Transverse colon (tissue), 4 donors: ENCODE measurements at places on chromosomes 11 and 22. TPM values are rescaled to one million over a fixed set of nuclear protein-coding genes. Genes with fewer than 3 reads are reported as not detected.
A peak's percentile ranks its signal among the peaks of the same experiment; 100 is the strongest.

DNA sequence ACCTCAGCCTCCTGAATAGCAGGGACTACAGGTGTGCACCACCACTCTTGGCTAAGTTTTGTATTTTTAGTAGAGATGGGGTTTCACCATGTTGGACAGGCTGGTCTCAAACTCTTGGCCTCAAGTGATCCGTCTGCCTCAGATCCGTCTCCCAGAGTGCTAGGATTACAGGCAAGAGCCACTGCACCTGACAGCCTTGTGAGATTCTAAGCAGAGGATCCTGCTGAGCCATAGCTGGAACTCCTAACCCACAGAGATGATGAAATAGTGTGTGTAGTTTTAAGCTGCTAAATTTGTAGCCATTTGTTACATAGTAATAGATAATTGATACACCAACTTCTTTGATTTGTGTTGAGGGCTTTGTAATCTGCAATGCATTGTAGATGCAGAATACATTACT is 51.1 kb downstream of the CLMP start:
- H3K27me3 ChIP-seq: no peaks in the 10 kb centered on the region
- peaks cover 5% of the 10 kb centered on the region for H3K4me1 ChIP-seq
- no peak overlapping the region for H3K4me3 ChIP-seq

- H3K4me3 ChIP-seq: no peak overlapping the region
- no peaks in the 10 kb centered on the region for H3K27me3 ChIP-seq
Observed at GRCh38 chr11:95605271-95605940, 184.2 kb downstream of the FAM76B start.

GRCh38 chr11:105609832-105610781 is at the start of gene GRIA4:
Gene GRIA4, plus strand, starts transcription at chr11:105610073. Its CDS starts 925 bp downstream, at chr11:105610998.
- H3K27me3 ChIP-seq: peaks cover 39% of the 10 kb centered on the region
- peaks cover 19% of the 10 kb centered on the region for H3K4me1 ChIP-seq
- peak within 1 kb of the TSS; percentile 7 for H3K4me3 ChIP-seq
- DNase-seq: no peak
- H3K27ac ChIP-seq: peak within 1 kb of the TSS; percentile 40
- no peaks in the 10 kb centered on the region for H3K36me3 ChIP-seq

P2RX3 gene
- not detected for total RNA-seq

DNA sequence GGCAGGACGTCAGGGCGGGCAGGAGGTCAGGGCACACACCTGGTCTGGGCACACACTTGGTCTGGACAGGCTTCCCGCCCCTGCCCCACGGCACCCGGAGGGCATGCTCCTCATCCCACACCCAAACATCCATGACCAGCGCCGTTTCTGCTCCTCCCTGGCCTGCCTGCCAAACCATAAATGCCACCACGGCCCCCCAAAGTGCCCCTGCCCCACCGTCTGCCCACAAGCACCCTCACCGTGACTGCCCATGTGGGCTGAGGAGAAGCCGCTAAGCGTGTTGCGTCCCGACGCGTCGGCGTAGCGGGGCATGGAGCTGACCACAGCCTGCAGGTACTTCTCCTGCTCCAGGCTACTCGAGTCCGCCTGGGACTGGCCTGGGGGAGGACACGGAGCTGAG is 15.8 kb downstream of the SBF1 start:
- no peaks in the 10 kb centered on the region for H3K27me3 ChIP-seq
- H3K27ac ChIP-seq: no peak overlapping the region
- H3K4me1 ChIP-seq: peaks cover 6% of the 10 kb centered on the region
- peaks cover 72% of the 10 kb centered on the region for H3K36me3 ChIP-seq
- no peak for DNase-seq
- no peak overlapping the region for H3K4me3 ChIP-seq

GRCh38 chr22:48901324-48901723 is 926.3 kb downstream of the BRD1 start:
- no peaks in the 10 kb centered on the region for H3K4me1 ChIP-seq
- H3K36me3 ChIP-seq: no peaks in the 10 kb centered on the region
- no peak overlapping the region for H3K27ac ChIP-seq
- no peak for DNase-seq

DNA sequence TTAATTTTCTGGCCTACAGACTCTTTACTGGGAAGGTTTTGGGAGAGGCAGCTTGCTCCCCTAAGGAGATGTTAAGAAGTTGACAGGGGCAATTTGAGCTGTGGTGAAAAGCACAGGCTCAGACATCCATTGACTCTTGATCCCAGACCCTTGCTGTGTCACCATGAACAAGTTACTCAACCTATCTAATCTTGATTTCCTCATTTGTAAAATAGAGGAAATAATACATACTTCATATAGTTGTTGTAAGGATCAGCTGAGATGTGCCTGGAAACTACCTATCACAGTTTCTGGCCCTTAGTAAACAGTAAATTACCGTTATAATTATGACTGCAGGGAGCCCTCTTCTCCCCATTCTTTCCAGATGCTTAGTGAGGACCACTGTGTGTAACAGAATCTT is 16.6 kb upstream of the SCGB1D4 start:
- H3K4me3 ChIP-seq: no peak overlapping the region
- no peaks in the 10 kb centered on the region for H3K4me1 ChIP-seq
- H3K27ac ChIP-seq: no peak overlapping the region
- H3K27me3 ChIP-seq: no peaks in the 10 kb centered on the region
- DNase-seq: no peak

DNA sequence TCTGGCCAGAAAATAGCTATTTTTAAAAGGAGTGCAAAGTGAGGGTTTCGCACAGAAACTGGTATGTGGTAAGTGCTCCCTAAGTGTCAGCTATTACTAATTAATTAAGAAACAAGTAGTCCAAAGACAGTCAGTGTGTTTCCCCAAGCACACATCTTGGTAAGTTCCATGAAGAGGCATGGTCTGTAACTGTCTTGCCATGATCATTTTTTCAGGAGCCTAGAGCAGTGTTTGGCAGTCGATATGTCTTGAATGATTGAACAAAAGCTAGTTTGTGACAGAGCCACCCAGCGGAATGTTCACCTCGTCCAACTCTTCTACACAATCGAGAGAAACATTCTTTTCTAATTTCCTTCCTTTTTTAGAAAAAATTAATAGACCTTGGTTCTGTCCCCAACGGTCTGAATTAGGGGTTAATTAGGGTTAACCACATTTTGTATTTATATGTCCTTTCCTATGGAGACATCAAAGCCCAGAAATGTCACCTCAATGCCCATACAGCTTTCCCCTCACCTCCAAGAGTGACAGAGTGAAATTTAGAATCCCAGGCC is 57.6 kb upstream of the FTH1 start:
- H3K27me3 ChIP-seq: no peaks in the 10 kb centered on the region
- peak overlapping the region; percentile 86 for H3K27ac ChIP-seq
- DNase-seq: no peak

SYT8 gene
- total RNA-seq: 4.1 TPM

DNA sequence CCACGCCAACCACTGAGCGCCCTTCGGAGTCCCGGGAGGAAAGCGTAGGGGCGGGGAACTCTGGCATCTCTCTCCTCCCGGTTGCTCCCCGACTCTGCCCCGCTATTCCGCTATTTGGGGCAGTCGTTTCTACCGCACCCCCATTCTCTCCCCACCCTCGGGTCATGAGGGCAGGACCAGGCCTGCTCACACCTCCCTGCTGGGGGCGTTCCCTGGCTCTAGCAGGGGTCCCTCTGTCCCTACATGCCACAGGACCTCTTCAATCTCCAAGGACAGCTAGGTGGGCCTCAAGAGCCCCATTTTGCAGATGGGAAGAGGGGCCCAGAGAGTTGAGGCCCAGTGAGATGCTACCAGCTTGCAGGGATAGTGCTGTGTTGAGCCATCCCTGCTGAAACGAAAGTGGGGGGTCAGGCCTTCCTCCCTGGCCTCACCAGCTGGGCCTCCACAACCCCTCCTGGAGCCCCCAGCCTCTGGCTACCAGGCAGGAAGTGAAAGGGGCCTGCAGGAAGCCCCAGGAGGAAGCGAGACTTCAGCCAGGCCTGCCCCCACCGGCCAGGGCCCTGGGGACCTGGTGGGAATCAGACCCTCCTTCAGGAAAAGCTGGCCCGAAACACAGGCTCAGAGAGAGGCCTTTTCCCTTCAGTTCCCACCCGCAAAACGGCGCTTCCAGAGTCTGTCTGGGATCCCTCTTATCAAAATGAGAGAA is 5.5 kb upstream of the SHISA8 start:
- peak; percentile 44 for DNase-seq
- H3K36me3 ChIP-seq: no peaks in the 10 kb centered on the region
- peak overlapping the region; percentile 42 for H3K4me3 ChIP-seq
- peaks cover 69% of the 10 kb centered on the region for H3K27me3 ChIP-seq
- H3K4me1 ChIP-seq: peaks cover 9% of the 10 kb centered on the region
- peak overlapping the region; percentile 64 for H3K27ac ChIP-seq

ART5 gene
- total RNA-seq: not detected

- H3K27ac ChIP-seq: peak overlapping the region; percentile 86
- peaks cover 62% of the 10 kb centered on the region for H3K4me1 ChIP-seq
- DNase-seq: peak; percentile 47
- H3K27me3 ChIP-seq: no peaks in the 10 kb centered on the region
Observed at GRCh38 chr22:50189849-50190181, 4.1 kb downstream of the TRABD start.

- peak overlapping the region; percentile 64 for H3K4me3 ChIP-seq
- DNase-seq: peak; percentile 63
- peak overlapping the region; percentile 83 for H3K27ac ChIP-seq
- no peaks in the 10 kb centered on the region for H3K36me3 ChIP-seq
- H3K4me1 ChIP-seq: peaks cover 4% of the 10 kb centered on the region
- H3K27me3 ChIP-seq: peaks cover 4% of the 10 kb centered on the region
Observed at GRCh38 chr22:50564289-50564688, 1.6 kb upstream of the SYCE3 start.

KCNJ1 gene
- not detected for total RNA-seq

DNA sequence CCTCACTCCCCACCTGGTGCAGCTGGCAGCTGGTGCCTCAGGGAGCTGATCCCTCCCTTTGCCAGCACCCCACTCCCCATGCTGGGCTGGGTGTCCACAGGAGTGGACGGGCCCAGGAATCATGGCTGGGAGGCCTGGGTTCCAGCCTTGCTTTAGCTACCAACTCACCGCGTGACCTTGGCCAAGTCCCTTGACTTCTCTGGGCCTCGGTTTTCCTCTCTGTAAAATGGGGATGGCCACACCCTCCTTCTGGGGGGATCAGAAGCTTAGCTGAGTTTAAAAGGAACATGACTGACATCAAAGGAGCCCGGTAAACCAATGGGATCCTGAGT is 116.9 kb downstream of the KIAA1671 start:
- H3K4me1 ChIP-seq: peaks cover 4% of the 10 kb centered on the region
- H3K4me3 ChIP-seq: no peak overlapping the region
- H3K27ac ChIP-seq: no peak overlapping the region
- no peaks in the 10 kb centered on the region for H3K36me3 ChIP-seq
- H3K27me3 ChIP-seq: no peaks in the 10 kb centered on the region
- no peak for DNase-seq

DNA sequence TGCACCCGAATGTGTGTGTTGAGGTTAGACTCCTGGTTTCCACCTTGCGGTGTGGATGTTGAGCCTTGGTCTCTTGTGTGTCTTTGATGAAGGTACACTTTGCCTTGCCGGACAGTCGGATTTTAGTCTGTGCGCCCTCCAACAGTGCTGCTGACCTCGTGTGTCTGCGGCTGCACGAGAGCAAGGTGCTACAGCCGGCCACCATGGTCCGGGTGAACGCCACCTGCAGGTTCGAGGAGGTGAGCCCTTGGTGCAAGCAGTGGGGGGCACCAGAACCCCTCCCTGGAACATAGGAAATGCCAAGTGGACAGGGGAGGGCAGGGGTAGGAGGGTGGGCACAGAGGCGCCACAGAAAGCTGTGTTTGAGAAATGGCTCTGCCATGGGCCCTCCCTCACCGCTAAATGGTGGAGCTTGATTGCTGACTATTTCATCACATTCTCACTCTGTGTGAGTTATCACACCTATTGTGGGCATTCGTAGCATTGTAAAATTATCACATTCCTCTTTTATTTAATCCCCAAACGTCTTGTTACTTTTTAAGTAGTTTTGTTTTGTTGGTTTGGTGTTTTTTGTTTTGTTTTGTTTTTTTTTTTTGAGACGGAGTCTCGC is 26.4 kb upstream of the PANX2 start:
- DNase-seq: no peak
- H3K27ac ChIP-seq: no peak overlapping the region
- H3K36me3 ChIP-seq: no peaks in the 10 kb centered on the region

GRCh38 chr11:35811783-35812182 is 132.1 kb upstream of the LDLRAD3 start:
- H3K27ac ChIP-seq: no peak overlapping the region
- no peaks in the 10 kb centered on the region for H3K36me3 ChIP-seq
- H3K4me1 ChIP-seq: no peaks in the 10 kb centered on the region
- no peaks in the 10 kb centered on the region for H3K27me3 ChIP-seq

GRCh38 chr11:32829680-32830412 is at the start of gene PRRG4:
Gene PRRG4, plus strand, starts transcription at chr11:32829927. Its CDS starts 603 bp downstream, at chr11:32830530.
- peaks cover 21% of the 10 kb centered on the region for H3K4me1 ChIP-seq
- H3K4me3 ChIP-seq: peak within 1 kb of the TSS; percentile 63
- H3K27me3 ChIP-seq: peaks cover 13% of the 10 kb centered on the region
- DNase-seq: peak; percentile 87

DNA sequence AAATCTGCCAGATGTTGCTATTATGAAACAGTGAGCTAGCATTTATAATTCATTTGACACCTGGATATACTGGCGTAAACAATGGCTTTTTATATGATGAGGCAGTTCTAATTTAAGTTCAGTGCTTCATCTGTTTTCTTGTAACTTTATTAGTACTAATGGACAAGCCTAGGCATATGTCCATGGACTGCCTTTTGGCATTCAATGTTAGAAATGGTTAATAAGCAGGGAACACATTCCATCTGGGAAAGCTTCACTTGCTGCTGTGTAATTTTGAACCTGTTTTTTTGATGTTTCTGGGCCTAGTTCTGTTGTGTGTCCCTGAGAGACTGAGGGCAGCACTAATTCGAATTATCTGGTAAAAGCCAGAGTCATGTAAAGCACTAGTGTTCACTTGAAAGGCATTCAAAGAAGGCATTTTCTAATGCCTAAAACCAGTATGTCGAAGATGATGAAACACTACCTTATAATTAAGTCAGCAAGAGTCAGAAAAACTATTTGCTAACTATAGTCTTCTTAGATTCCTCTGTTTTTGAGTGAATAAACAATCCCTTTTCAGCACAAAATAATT is 138.5 kb downstream of the SWAP70 start:
- no peaks in the 10 kb centered on the region for H3K27me3 ChIP-seq
- no peak for DNase-seq
- H3K36me3 ChIP-seq: peaks cover 2% of the 10 kb centered on the region
- peaks cover 11% of the 10 kb centered on the region for H3K4me1 ChIP-seq
- H3K4me3 ChIP-seq: no peak overlapping the region

C11orf91 gene
- total RNA-seq: not detected

- no peaks in the 10 kb centered on the region for H3K36me3 ChIP-seq
- no peaks in the 10 kb centered on the region for H3K27me3 ChIP-seq
- no peak overlapping the region for H3K27ac ChIP-seq
- no peak overlapping the region for H3K4me3 ChIP-seq
- no peaks in the 10 kb centered on the region for H3K4me1 ChIP-seq
Observed at GRCh38 chr11:86865436-86865835, 65.1 kb downstream of the PRSS23 start.

DNA sequence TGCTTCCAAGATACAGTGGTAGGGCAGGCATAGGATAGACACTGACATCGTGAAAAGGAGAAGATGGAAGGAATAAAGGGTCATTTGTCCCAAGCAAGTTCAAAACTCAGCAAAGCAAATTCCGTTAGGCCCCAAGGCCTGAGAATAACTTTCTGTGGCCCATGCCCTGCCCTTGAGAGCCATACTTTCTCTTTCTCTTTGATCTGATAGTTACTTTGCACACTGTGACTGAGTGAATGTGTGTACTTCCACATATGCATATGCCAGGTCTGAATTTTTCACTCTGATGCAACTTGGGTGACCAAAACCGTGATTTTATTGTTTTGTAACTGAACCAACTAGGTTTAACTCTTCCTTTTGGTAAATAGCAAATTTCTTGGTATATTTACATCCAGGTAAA is 371.5 kb downstream of the RAB38 start:
- no peak overlapping the region for H3K4me3 ChIP-seq
- no peaks in the 10 kb centered on the region for H3K27me3 ChIP-seq

AGBL2 gene
- total RNA-seq: 11.1 TPM
